NCI-H2081 treated with DMSO at 0.1 percent for 48 hours (cell line): ENCODE measurements at places on chromosomes 1 and 21.

- DNase-seq: no peak
These were observed 73.7 kb downstream of the LRRC8C start for GRCh38 chr1:89706700-89707012.

- no peak for DNase-seq
These were observed 463.7 kb downstream of the PLPP3 start for GRCh38 chr1:56115701-56116100.

DNA sequence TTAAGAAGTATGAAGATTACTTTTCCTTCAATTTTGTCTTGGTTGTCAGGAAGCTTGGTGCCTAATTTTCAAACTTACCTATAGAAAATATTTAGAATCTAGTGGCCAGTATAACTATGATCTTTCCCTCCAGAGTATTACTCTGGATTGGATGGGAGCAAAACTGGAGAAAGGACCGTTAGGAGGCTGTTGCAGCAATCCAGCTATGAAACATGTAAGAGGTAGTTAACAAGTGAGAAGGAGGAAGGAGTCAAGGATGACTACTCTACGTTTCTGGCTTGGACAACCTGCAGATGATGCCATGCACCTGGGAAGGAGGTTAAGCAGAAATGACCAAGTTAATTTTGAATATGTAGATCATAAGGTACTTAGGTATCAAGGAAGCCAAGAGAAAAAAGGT is 3.5 kb upstream of the ACP6 start:
- no peak for DNase-seq

DNA sequence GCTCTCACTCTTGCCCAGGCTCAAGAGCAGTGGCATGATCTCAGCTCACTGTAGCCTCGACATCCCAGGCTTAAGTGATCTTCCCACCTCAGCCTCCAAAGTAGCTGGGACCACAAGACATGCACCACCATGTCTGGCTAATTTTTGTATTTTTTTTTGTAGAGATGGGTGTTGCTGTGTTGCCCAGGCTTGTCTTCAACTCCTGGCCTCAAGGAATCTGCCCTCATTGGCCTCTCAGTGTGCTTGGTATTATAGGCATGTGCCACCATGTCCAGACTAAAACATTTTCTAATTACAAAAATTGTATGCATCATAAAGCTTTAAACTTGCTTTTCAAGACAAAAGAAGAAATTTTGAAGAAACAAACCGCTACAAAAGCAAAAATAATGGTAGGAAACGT is 20.1 kb downstream of the CBR1 start:
- no peak for DNase-seq

GRCh38 chr1:244397131-244397530 is 54.6 kb downstream of the ADSS2 start:
- no peak for DNase-seq

DNA sequence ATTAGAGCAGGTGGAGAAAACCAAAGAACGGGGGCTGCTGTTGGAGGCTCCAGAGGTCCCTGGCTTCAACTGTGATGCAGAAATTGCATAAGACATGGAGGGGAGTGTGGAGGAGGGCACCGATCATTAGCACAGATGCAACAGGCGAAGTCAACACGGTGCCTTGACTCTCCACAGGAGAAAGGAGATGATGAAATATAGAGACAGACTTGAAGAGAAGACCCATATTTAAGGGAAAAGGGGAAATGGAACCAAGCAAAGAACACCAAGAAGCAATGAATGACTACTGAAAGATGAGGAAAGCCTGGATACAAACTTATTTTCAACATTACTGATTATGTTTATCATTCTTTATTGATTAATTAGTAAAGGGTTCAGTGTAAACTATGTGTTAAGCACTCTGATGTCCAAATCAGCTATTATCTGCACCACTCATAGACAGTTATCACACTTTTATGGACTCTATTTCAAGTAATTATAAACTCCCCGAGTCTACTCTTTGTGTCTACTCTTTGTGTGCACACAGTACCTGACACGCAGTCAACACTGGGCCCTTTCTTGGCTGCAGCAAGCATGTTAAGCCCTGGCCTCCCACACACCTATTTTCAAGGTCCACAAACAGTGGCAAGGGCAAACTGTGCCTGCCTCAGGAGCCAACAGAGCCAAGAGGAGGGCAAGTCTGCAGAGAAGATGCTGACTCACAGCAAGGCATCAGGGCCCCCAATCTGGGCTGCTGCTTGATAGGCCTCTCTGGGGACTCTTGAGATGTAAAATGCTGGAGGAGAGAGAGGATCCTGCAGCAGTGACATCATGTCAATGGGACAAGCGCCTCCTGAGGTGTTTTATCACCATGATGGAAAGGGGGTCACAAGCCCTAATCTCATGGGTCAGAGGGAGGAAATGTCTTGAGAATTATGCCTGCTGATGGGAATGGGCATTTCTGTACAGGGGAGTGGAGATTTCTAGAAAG is 17.6 kb downstream of the PCNX2 start:
- no peak for DNase-seq

GRCh38 chr1:223765036-223765718 is 52.8 kb downstream of the CAPN2 start:
- DNase-seq: no peak

DNA sequence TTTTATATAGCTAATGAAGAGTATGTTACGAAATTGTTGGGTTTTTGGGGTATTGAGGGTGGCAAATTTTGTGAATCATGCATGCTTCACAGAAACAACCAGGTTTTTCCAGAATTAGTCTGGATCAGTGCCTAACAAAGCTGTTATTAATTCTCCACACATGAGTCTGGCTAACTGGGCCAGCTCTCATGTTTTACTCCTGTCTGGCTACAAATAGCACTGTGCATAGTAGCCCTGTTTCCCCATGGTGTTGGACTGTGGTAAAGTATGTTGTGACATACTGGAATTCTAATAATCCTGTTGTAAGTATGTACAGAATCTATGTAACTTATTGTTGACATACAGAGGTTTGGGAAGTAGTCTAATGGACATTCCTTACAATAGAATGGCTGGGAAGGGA is 35.8 kb downstream of the S100B start:
- DNase-seq: no peak

DNA sequence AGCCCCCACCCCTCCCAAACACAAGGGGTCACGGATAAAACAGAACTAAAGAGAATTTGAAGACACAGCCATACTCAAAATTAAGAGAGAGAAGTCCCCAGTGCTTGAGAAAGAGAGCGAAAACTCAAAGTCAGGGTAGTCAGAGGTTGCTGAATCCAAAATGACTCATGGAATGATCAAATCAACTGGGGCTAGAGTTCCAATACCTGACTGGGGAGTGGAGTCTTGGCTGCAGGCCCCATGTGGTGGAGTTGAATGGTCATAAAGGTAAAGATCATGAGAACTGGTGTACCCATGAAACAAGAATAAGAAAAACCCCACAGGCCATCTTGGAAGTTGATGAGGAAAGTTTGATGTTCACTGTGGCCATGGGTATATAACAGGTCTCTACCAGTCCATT is 84.5 kb upstream of the LRRN2 start:
- no peak for DNase-seq

GRCh38 chr1:179202161-179202560 is 27.3 kb downstream of the ABL2 start:
- no peak for DNase-seq

- DNase-seq: no peak
These were observed 43.1 kb downstream of the SKI start for GRCh38 chr1:2271211-2271721.

DNA sequence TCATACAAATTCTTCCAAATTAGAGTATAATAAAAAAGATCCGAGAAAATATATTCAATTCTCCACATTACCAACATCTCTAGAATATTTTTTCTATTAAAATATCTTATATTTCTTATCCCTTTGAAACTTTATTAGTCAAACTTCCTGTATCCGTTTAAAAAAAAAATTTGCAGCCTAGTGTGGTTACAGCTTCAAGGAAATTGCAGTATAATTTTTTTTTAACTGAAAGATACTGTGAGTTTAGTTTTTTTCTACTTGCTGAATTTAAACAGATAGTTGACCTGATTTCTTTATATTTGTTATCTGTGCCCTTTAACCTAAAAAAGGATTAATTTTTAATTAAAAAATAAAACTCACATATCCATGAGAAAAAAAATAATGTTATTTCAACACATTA is 1.5 kb downstream of the RGS18 start:
- no peak for DNase-seq

- no peak for DNase-seq
These were observed 19.8 kb downstream of the MYOG start for GRCh38 chr1:203065986-203066385.

- no peak for DNase-seq
These were observed 11.8 kb downstream of the CHIT1 start for GRCh38 chr1:203217668-203218067.

DNA sequence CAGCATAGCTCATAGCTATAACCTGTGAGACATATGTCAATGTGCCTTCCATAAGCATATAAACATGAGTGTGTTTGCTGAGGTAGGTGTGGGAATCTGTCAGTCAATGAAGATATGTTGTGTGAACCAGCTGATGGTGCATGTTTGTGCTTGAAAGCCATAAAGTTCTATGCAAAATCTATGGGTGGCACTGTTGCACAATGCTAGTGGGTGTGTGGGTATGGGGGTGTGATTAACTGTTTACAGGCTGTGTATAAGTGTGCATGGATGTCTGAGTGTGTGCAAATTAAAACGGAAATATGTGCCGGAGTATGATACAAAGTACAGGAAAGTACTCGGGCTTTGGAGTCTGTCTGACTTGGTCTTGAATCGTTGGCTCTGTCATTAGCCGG is 1.0 kb upstream of the ATP2B4 start:
- DNase-seq: no peak

DNA sequence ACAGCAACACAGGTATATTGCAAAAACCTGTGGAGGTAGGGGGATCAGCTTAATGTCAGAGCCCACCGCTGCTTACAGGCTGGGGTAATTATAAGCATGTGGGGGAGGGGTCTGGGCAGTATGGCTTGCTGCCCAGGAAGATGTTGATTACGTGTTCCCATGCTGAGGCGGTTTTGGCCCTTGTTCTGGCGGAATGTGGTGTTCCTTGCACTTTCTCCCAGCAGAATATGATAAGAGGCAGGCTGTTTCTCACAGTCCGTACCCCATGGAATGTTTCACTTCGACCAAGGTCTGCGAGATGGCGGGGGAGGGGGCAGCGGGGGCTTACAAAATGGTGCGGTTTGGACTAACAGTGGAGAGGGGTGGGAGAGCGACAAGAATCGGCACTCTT is 9.8 kb upstream of the HPCAL4 start:
- no peak for DNase-seq

DNA sequence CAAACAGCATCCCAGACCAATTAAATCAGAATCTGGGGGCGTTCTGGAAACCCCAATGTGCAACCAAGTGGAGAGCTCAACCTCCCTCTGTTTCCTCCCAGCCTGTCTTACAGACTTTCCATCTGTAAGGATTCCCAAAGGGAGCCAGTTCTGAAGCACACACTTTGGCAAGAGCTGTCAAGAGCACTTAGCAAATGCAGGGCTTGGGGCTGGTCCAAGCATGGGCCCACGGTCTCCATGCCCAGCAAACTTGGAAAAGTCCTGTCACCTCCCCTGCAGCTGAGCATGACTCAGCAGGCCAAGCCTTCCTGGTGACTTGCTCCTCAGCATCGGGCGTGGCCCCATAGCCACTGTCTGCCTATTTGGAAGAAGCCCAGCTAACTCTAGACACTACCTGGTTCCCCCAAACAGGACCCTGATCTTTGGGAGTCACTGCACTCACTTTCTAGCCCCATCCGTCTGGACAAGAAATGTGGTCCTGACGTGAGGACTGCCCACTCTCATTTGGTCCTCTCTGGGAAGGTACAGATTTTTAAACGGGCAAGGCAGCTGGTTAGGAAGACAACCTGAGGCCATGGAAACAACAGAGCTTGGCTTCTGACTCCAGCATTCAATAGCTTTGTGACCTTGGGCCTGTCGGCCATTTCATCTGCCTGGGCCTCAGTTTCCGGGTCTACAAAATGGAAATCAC is 16.9 kb downstream of the SLC2A1 start:
- DNase-seq: no peak

DNA sequence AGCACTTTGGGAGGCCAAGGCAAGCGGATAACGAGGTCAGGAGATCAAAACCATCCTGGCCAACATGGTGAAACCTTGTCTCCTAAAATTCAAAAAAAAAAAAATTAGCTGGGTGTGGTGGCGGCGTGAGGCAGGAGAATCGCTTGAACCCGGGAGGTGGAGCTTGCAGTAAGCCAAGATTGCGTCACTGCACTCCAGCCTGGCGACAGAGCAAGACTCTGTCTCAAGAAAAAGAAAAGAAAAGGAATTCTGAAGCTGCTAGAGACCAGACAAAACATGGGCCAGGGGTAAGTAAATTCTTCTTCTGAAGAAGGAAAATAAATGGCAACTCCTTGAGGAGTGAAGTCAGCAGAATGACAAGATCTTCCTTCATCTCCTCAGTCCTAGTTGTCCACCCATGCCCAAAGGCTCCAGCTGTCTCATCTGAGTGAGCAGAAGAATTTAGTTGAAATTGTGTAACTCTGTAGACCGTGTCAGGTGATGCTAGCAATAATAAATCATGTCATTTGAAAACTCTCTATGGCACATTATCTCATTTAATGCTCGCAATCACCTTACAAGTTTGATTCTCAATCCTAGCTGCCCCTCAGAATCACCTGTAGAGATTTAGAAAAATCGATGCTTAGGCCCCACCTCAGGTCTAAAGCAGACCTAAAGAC is 14.3 kb downstream of the PDZK1 start:
- no peak for DNase-seq

DNA sequence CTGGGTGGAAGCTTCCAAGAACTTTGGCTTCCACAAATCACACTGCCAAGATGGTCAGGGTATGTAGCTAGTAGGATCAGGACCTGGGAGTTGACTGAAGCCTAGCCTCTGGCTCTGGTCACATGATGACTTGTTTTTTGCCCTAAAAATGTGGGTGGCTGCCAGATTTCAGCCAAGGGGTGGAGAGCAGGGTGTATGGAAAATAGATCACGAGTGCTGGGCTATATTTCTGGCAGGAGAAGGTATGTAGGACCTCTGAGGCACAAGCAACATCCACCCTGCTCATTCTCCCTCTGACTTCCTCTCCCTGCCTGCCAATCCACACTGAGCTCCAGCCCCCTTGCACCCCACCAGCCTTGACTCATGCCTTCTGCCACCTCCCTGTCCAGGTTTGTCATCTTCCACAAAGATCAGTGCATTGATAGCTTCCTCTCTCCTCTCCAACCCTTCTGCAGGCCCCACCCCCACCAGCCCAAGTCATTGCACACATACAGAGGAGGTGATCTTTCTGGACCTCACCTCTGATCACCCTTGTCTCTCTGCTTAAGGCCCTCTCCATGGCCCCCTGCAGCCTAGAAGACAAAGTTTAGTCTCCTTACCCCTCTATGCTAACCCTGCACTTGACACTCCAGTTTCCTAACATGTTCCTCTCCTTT is 8.3 kb upstream of the CYP4B1 start:
- no peak for DNase-seq

GRCh38 chr1:41416552-41417334 is 55.5 kb downstream of the FOXO6 start:
- DNase-seq: no peak

- DNase-seq: no peak
These were observed 55.3 kb downstream of the ETS2 start for GRCh38 chr21:38861056-38861455.

- DNase-seq: no peak
These were observed 321.3 kb downstream of the CAMTA1 start for GRCh38 chr1:7106442-7107108.

- DNase-seq: no peak
These were observed 372.8 kb upstream of the PKN2 start for GRCh38 chr1:88311265-88311664.
